ENCODE measurements at places on chromosomes 7 and 10.

DNA sequence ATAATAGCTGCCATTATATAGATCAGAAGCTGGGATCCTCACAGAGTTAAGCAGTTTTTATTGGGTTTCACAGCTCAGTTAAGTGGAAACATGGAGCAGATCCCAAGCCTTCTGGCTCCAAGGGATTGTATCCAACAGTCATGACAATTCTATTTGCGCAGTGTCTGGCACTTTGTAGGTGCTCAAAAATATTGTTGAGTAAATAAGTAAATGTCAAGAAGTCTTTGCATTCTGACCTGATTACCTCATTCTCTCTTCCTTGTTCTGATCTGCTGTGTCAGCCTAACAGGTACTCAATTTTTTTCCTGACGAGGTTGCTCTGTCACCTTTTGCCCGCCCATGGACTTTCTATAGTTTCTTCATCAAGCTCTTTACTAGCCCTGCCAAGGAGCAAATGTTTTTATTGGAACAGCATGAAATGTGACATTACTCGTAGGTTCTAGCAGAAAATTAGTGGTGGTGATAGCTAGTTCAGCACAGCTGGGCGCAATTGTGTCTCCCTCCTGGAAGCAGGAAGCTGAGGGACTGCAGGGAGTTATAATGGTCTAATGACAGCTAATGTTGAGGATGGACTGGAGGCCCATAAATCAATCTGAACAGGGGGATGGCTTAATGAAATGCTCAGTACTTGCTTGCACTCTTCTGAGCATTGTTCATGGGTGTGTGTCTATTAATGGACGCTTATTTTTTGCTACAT lies 680.2 kb downstream of the CCSER2 start:
- no peak for DNase-seq

- no peak for DNase-seq
These were observed 66.0 kb downstream of the ENO4 start for GRCh38 chr10:116915340-116915739.

DNA sequence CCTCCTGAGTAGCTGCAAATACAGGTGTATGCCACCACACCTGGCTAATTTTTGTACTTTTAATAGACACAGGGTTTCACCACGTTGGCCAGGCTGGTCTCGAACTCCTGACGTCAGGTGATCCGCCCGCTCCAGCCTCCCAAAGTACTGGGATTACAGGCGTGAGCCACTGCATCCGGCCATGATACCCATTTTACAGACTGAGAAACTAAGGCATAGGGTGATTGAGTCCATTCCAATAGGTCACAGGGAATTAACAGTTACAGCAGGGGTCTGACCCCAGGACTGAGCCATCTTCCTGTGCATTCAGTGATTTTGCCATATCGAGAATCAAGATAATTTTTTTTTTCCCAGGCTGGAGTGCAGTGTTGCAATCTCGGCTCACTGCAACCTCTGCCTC lies 12.3 kb upstream of the CTBP2 start:
- DNase-seq = no peak

GRCh38 chr7:146690987-146691386 lies 574.4 kb downstream of the CNTNAP2 start:
- no peak for DNase-seq

DNA sequence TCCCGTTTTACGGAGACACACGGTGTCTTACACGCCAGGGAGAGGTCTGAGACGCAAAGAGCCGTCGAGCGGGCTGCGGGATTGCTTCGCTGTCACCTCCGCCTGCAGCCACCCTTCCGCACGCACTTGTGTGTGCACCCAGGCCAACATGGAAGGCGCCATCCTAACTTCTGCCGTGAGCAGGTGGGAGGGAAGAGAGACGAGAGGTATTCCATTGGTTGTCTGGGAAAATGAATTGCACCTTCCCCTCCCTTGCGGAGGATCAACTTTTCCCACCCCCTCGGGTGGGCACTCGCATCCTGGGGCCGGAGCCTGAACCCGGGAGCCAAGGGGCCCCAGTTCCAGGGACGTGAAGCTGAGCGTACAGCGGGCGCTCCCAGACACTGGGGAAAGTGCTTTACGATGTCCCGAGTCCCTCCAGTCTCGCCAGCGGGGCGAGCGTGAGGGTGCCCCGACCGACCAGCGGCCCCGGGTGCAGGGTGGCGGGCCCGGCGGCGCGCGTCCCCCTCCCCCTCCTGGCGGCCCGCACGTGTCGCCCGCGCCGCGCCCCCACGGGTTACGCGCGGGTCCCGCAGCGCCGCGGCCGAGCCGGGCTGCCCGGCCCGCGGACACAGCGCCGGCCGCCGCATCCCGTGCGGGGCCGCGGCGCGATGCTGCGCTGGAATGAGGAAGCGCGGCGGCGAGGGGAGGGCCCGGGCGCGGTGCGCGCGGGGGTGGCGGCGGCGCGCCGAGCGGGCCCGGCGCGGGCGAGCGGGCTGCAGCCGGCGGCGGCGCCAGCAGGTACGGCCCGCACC lies 984 bp upstream of the IKZF1 start:
- no peak for DNase-seq

- DNase-seq = peak; percentile 14
These were observed 35.7 kb upstream of the ATXN7L1 start for GRCh38 chr7:105911961-105912575.

DNA sequence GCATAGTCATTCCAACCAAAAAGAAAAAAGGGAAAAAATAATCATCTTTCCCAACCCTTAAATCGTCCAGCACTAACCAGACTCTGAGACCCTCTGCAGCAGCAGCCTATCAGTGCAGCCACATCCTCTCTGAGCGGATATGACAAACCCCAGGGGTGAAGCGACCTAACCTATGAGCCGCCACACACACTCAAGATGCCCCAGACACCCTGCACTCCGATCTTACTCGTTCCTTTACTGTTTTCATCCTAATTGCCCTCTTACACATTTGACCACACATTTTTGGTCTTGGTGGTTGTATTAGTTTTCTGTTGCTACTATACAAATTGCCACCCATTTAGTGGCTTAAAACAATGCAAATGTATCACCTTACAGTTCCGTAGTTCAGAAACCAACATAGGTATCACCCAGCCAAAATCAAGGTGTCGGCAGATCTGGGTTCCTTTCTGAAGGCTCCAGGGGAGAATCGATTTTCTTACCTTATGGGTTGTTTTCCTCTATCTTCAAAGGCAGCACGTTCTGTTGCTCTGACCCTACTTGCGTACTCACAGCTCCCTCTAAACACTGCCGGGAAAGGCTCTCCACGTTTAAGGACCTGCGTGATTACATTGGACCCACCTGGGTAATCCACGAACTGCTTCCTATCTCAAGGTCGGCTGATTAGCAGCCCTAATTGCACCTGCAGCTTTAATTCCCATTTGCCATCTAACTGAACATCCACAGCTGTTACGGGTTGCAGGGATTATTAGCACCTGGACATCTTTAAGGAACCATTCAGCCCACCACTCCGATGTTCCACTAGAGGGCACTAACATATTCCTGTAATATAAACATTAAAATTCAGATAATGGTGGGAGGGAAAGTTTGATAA lies 37.3 kb upstream of the PRSS1 start:
- peak; percentile 29 for DNase-seq

DNA sequence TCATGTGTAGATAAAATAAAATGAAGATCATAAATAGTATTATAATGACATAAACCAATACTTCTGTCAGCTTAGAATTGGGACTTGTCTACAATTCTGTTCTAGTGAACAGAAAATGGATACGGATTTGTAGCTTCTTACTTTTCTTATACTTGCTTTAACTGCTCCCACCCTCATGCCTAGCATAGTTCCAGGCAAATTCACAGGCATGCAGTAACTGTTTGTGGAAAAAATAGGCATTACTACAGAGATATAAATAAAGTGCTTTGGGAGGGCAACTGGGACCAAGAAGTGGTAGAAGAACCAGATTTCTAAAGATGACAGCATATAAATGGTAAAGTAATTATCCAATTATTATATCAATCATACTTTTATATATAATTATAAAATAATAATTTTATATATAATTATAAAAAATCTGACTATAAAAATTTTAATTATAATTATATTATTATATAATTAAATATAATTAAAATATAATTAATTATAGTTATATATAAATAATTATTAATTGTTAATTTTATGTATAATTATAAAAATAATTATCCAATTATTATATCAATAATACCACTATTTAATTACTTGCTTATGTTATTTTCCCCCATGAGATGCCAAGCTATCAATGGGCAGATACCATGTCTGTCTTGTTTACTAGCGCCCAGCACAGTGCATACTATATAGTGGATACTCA lies 144.1 kb downstream of the NOC3L start:
- no peak for DNase-seq

GRCh38 chr7:98288064-98288823 lies 6.8 kb downstream of the BRI3 start:
- DNase-seq = no peak

GRCh38 chr10:9012312-9012711 lies 957.8 kb downstream of the GATA3 start:
- no peak for DNase-seq

DNA sequence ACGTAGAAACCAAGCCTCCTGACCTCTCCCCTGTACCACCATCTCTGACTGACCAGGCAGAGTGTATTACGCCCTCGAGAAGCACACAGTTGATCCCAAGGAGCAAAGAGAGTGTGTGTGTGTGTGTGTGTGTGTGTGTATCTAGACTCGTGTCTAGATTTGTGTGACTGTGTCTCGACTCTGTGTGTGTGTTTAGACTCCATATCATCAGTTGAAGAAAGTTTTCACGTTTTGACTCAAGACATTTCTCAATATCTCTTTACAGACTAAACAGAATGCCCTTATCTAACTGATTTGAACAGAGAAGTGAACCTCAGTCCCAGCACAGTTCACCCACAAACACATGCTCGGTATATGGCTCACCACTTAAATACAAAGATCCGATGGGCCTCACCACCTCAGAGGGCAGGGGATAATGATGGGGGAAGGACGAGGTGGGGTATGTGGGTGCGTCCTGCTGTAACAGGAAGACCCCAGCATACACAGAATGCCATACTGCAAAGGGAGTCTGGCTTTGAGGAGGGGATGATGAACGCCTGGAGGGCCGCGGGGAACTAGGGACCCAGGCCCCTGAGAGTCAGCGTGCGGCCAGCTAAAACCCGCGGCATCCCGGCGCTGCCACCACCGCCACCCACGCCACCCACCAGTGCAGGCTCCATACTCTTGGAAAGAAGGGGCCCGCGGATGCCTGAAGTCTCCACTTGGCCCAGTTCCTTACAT lies 780 bp downstream of the ALDH18A1 start:
- DNase-seq = peak; percentile 35

DNA sequence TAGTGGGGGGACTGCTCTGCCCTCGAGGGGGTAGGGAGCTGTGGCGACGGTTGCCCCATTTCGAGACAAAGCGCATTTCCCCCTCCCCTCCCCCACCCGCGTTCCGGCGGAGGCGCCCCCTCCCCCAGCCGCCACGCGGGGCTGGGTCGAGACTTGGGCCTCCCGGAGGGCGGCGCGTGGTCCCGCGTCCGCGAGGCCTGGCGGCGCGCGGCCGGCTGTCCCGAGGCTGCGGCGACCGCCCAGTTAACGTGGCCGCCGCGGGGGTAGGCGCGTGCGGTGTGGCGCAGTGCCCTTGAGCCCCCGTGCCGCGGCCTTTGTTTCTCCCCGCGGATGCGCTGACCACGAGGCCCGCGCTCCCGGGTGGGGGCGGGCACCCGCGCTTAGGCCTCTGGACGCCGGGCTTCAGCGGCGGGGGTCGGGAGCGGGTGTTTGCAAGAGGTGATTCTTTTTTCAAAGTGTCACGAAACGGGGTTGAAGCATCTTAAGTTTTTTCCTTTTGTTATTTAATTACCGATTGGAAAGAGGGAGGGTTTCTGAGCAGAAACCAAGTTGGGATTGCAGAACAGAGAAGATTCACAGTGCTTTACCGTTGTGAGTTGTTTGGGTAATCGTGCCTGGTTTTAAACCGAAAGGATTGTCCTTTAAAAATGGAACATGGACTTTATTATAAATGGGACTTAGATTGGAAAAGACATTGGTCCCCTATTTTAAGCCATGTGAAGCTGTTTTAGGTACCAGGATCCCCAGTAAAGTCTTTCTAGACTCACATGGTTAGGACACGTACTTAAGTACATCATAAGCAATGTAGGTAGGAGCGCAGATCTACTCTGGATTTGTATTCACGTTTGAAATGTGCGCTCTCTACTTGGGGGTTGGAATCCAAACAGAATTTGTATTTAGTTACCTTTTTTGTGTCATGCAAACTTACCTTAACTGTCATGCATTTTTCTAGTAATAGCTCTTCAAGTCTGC lies 760 bp downstream of the CBX3 start:
- no peak for DNase-seq

DNA sequence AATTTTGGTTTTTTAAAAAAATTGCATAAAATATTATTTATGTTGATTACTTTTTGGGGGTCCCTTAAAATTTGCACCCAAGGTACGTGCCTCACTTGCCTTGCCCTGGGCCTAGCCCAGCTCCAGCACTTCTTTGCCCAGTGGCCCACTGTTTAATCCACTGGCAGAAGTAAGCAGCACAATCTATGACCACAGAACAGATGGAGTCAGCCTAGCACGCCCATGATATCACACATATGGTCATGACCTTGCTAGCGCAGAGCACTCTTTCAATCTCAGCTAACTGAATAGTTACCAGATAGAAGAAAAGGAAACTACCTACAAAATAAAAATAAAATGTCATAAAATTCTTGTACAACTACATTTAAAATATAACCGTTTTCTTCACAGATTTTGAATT lies 5.6 kb downstream of the OGA start:
- DNase-seq = no peak

DNA sequence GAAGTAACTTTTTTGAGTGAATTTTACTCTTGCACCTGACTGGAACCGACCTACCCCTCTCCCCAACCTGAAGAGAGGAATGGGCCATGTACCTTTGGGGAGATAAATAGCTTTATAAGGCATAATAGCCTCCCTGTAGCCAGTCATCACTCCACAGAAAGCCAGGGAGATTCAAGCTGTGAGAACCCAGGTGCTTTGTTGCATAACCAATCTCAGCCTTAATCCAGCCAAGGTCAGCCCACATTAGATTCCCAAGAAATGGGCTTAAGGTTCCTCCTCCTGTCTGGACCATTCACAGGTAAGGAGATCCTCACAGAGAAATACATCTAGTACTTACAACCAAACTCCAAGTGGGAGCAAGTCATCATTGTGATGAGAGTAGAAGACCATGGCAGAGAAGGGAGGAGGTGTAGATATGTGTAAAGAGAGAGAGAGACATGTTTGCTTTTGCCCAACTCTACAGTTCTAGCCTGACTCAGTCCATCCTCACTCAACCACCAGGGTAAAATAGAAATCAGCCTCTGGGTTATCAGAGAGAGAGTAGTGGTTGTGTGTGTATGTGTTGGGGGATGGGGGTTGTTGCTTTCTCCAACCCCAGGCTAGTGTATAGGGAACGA lies 23.6 kb downstream of the SKIDA1 start:
- no peak for DNase-seq

DNA sequence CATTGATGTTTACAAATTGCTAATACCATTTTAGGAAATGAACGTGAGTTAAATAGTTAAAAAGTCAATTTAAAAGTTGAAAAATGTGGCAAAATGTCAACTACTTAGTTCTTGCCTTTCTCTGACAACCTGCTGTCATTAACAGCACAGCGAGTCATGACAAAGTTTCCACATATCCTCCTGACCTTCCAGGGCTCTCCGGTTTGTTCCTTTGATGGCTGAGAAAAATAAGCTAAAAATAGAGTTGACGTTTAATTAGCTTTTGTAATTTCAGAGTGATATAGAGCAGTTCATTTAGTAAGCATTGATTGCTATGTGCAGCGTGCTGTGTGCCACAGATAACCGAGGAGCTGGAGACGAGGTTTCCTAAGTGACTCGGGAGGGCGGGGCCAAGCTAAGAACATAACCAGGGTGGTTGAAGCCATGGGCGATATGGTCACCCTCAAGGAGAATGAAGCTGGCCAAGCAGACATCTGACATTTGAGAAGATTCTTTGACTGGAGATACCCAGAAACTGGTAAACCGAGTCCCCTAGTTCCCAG lies 47.9 kb downstream of the OGDH start:
- no peak for DNase-seq

Measured in RPMI7951 (cell line).